SJCRH30 (cell line): ENCODE measurements at places on chromosomes 7 and 10.

DNA sequence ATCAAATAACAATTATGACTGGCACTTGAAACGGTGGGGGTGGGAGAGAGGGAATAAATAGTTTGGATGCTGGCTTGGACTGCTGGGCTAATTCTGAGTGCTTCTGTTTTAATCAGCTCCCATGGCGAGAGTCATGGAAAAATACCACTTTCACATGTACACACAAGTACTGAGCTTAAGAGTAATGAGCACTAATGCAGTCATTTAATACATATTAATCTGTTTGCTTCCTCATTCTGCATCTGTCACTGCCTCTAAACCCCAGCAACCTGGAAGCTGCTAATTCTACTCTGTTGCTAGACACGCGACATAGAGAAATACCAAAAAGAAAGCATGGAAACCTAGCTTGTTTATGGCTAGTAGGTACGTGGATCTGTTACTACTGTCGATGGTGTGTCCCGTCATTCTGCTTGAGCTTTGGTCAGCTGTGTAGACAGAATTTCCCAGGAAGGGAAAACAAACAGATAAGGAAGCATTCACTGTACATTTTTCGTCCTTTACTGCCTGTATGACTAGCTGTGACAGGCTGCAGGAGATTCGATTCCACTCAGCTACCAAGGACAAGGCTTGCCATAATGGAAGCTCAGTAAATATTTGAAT lies 238.8 kb downstream of the BAMBI start:
- no peak for DNase-seq

GRCh38 chr10:122130474-122131110 lies 140.5 kb upstream of the BTBD16 start:
- no peak for DNase-seq

DNA sequence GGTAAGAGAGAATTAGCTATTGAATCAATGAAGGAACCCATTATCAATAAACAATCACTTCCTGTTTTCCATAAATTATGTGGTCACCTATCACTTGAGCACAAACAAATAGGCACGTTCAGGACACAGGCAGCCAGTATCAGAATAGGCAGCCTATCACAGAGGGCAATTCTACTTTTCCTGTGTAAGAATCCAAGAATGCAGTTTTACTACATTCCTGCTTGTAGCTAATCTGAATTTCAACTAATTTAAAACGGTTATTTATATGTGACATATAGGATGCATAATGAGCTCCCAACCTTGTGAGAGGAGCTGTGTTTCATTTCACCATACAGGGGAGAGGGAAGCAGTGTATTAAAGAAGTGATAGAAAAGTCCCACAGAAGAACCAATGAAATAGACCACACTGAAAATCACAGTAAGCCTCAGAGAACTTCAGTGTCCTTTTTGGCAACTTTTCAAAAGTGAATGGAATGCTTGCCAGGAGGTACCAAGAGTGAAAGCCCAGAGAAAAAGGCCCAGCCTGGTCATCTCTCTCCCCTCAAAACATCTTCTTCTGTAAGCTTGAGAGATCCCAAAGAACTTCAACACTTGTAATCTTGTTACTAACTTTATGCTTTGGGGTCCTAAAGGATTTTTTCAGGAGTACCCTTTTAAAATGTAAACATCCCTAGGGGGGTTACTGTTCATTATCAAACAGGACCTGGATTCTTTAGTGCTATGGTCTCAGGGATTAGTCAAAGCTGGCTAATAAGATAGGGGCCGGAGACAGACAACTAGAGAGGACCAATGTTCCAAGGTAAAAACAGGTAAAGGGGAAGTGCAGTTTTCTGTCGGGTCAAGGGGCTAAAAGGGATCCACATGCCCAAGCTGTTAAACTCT lies 1.3 kb downstream of the IMMP2L start:
- DNase-seq, result peak; percentile 59

DNA sequence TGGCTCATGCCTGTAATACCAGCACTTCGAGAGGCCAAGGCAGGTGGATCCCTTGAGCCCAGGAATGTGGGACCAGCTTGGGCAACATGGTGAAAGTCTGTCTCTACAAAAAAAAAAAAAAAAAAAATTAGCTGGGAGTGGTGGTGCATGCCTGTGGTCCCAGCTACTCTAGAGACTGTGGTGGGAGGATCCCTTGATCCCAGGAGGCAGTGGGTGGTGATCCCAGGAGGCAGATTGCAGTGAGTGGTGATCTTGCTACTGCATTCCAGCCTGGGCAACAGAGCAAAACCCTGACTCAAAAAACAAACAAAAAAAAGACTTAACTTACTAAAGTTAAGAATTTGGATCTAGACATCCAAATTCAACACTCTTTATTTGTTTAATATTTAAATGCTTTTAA lies 10.2 kb upstream of the ADO start:
- peak; percentile 26 for DNase-seq

DNA sequence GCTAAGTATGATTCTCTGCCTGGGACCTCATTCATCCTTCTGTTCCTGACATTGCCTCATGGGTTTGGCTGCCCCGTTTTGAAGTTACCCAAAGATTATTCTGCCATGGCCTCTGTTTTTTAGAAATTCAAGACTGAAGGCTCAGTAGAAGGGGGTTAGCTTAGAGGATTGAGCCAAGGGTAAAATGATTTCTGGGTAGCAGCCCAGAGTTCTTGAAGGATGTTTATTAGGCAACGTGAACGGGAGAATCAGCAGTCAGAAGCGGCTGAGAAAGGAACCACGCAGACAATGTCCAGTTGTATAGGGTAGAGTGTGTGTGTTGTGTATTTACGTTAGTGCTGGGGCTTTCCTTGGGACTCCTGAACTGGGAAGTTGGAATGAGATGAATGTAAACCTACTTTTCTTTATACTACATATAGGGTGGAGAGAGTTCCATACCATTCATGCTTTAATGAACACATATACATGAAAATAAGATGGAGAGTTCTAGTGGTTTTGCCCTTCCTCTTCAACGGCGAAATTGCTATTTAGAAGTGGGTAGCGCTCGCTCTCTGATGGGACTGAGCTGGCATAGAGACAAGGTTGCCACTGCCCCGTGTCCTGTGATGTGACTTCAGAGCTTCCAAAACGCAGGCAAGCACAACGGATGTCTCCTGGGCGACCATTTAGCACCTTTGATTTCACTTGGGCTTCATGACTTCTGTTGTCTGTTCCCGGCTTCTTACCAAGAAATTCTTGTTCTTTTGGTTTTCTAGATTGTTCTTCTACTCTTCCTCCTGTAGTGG lies 35.0 kb upstream of the IL15RA start:
- no peak for DNase-seq

GRCh38 chr7:80210400-80210799 lies 75.8 kb downstream of the GNAI1 start:
- DNase-seq, result peak; percentile 63

DNA sequence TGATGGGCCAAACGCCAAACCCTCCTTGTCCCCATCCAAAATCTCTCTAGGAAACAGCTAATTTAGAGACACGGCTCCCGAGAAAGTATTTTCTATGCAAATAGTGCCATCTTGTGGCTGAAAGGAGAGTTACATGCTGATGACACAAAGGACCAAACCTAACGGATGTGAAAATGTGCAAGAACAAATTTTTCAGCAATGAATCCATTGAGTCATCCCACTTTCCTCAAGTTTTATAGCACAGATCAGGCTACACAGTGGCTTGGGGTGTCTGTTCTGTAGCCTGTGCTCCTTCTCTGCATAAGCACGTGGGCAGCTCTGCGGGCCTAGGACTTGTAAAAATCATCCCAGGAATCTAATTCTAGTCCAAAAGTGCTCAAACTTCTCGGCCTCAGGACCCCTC lies 154.8 kb upstream of the PRR15 start:
- DNase-seq, result peak; percentile 64

- peak; percentile 53 for DNase-seq
Measured at GRCh38 chr7:44767134-44767911, 18.7 kb downstream of the ZMIZ2 start.
